Activated CD8-positive, alpha-beta memory T cell treated with anti-CD3 and anti-CD28 coated beads for 24 hours (primary cell): ENCODE measurements at places on chromosomes 2 and 18.
A peak's percentile ranks its signal among the peaks of the same experiment; 100 is the strongest.

DNA sequence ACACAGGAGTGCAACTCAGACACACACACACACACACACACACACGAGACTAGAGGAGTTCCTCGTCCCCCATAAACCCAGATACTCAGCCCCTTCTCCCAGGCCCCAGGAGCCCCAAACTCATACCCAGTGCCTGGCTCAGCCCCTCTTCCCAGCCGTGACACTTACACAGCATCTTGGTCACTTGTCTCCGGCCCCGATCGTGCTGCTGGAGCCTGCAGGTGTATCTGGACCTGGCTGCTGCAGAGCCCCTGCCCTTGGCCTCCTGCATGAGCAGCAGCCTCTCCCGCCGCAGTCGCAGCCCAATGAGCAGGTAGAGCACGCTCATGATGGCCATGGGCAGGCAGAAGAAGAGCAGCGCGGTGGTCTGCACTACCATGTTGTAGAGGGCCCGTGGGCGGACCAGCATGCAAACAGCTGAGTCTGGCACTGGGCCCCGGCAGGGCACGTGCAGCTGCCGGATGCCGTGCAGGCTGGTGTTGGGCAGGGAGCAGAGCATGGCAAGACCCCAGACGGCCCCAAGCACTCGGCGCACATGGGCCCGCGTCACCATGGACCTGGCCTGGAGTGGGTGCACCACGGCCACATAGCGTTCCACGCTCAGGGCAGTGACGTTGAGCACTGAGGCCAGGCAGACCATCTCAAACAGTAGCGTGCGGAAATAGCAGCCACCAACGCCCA is 2.1 kb downstream of the NMUR1 start:
- no peak for DNase-seq

DNA sequence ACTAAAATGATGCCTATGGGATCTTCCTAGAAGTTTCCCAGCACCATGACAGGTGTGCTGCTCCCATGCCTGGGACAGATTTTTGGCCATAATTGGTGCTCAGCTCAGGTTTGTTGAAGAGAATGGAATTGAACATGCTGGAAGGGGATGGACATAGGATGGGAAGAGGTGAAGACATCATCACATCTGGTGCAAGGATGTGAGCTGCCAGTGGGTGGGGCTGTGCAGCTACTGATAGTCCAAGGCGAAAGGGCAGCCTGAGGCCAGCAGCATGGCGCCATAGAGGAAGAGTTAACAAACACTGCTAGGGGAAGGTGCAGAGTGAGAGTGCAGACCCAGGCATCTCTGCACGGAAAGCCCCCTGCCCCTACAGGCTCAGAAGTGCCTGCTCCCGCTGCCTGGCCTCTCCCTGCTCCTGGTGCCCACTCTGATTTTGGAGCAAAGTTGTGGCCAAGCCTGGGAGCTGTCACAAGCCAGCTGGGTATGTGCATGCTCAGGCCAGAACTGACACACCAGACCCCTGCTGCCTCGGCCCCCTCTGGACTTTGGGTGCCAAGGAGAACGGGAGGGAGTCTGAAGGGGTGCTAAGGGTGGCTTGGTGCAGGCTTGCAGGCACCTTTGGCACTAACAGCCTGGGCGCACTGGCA is 178.6 kb downstream of the ZBTB7C start:
- DNase-seq: no peak

DNA sequence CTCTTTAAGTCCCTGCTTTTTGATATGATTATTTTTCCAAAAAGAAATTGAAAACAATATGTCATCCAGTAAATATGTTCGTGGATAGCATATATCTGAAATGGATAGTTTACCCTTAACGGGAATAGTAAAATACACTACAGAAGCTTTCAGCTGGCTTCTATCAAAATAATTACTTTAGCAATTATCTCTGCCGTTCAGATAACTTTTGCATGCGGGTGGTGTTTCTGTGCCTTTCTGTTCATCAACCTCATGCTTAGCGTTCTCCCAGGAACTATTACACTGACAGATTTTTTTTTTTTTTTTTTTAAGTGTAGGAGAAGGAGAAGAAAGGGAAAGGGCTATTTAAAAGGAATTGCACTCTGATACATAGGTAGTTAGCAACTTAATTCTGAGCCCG is 53.6 kb downstream of the TSHZ1 start:
- no peak for DNase-seq

- no peak for DNase-seq
Measured at GRCh38 chr18:28071199-28071598, 105.7 kb downstream of the CDH2 start.

GRCh38 chr2:240427729-240428128 is 7.7 kb upstream of the GPC1 start:
- no peak for DNase-seq

DNA sequence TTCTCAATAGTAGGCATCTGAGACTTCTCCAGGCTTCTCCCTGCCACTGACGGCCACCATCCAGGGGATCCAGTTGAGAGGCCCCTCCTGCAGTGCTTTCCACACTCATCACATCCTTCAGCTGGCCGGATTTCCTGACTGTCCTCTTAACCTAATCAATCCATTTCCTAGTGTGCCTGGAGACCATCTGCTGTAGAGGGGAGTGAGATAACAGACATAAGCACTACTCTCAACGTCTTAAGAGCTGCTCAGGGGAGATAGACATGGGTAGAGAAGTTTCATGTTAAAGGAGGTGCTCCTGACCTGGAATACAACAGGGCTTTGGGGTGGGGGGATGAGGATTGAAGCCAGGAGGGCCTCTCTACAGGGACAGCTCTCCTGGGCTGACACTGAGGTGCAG is 14.2 kb downstream of the SPR start:
- DNase-seq: no peak

DNA sequence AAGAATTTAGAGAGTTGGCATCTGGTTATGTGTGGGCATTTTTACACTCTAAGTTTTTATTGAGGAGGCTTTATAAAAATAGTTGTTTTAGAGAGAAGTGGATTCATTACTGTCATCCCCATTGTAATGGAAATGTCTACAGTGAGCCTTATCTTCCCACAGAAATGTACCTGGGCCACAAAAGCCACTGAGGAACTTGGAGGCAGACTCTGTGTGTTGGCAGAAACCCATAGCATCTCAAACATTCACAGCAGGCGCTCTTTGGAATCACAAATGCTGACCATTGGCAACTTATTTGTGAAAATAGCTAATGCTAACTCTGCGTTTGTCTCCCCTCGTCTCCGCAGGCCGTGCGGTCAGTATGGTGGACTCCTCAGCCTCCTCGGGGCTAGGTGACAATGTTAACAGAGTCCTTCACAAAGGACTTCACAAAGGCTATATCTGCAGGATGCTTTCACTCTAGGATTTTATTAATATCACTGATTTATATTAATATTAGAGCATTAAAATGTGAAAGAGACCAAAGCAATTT is 689.1 kb upstream of the POU3F3 start:
- no peak for DNase-seq

- no peak for DNase-seq
Measured at GRCh38 chr2:100211521-100211920, 69.1 kb upstream of the AFF3 start.

GRCh38 chr18:9796011-9796410 is 87.9 kb downstream of the RAB31 start:
- no peak for DNase-seq

- DNase-seq: peak; percentile 13
Measured at GRCh38 chr2:3610415-3610814, 15.5 kb downstream of the COLEC11 start.

DNA sequence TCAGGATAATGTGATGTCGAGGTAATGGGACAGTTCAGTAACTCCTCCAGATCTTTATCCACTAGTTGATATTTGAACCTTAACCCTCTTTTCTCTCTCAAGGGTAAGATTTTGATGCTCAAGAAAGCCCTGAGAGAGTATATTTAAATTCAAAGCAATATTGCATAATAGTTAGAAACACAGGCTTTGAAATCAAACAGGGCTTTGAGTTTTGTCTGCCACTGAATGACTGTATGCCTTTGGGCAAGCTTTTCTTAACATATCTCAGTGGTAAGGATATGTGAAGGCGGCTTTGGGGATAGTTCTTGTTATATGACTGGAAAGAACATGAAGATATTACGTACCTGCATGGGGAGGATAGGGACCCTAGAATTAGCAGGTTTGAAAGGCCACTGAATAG is 11.1 kb downstream of the ITPRID2 start:
- DNase-seq: no peak
